ENCODE measurements at places on chromosomes 6 and 20.

- no peak for DNase-seq
Observed at GRCh38 chr20:17452441-17452840, 78.7 kb downstream of the BFSP1 start.

GRCh38 chr6:144840619-144841018 is 555.5 kb downstream of the UTRN start:
- no peak for DNase-seq

GRCh38 chr6:109321752-109322151 is 60.5 kb downstream of the CD164 start:
- DNase-seq, result no peak

DNA sequence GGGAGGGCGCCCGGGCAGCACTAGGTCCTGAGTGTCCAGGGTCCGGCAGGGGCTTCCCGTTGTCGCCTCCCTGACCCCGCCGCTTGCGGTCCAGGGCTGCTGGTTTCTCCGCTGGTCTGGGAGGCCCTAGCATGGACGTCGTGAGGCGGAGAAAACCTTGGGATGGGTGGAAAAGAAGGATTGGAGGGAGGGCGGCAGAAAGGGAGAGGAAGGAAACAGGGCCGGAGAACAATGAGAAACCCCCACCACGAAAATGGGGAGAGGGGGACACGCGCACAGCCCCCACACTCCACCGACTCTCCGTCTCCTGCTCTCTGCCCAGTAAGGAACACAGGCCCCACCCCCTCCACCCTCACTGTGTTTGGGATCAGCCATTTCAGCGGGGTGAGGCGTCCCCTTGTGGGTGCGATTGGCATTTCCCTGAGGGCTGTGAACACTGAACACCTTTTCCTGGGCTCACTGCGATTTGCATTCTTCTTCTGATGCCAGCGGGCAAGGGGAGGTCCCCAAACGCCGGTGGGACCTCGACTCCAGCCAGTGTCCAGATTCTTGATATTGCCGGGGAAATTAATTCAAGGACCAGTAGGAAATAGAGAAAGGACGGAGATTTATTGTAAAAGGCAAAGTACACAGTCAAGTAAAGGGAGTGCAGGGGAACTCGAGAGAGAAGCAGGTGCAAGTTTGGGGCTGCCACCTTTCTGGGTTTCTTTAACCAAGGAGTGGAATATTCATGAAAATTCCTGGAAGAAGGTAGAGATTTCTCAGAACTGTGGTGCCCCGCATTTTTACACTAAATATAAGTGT is 3.3 kb upstream of the RAET1G start:
- DNase-seq, result peak; percentile 62

DNA sequence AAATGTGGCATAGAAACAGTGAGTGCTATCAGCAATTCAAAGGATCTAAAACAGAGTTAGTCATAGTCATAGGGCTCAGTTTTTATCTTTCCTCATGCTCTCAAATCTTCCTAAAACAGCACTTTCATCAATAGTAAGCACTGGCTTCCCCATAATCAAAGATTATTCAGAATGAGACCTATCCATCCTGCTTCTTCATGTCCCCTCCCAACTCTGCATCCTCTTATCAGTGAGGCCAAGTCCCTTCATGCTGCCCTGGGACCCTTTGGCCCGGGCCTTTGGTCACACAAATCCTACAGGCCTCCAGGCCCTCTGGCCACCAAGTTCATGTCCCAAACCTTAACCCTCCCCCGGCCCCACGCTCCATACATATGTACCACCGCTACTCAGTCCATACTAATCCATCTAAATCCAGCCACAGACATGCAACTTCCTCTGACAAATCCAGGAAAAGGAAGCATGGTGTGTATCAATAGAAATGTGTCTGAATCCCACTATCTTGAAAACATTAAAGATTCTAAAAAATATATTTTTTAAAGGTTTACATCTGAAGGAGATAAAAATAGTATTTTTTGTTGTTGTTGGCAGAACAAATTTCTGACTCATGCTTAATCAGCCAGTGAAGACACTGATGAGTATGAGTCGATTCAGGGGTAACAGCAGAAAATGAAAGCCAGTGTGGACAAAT is 143.5 kb downstream of the PDE7B start:
- DNase-seq, result no peak

DNA sequence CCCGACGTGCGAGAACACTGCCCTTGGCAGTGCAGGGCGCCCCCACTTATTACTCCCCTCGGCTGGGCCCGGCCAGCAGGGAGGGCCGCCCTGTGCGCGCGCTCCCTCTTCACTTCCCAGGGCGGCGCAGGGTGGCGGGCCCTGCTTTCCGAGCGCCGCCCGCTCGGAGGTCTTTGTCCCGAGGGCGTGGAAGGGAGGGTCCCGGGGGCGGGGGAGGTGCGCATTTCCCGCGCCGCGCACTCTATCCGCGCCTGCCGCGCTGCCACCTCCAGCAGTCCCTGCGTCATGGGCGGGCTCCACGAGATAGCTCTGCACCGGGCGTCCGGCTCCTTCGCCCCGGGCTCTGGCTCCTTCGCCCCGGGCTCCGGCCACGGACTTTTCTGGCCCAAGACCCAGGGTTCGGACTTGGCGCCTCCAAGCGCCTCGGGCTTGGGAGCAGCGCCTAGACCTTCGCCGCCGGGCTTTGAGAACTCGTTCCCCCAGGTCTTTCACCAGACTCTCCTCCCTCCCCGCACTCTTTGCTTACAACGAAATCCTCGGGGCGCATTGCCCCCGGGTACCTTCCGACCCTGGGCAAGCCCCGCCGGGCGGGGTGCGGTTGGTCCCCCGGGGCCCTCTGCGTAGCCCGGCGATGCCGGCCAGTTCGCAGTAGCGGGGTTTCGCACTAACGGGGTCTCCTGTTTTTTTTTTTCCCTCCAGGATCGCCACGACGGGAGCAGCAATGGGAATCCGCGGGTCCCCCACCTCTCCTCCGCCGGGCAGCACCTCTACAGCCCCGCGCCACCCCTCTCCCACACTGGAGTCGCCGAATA is 1.6 kb downstream of the TFAP2C start:
- no peak for DNase-seq

DNA sequence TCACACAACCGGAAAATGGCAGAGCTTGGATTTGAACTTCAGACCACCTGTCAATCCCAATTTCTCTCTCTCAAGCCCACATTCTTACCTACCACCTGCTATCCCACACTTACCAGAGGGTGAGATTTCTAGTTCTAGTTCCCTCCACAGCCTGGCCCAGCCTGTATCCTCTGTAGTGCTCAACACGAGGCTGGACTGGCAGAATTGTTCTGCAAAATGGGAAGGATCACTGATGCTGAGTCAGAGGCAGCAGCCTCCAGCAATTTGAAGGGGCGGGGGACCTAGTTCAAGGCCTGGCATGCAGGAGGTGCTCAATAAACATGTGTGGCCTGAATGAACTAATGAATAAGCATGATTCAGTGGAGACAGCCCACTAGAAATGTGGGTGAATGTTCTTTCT is 53.6 kb upstream of the TTPAL start:
- no peak for DNase-seq

DNA sequence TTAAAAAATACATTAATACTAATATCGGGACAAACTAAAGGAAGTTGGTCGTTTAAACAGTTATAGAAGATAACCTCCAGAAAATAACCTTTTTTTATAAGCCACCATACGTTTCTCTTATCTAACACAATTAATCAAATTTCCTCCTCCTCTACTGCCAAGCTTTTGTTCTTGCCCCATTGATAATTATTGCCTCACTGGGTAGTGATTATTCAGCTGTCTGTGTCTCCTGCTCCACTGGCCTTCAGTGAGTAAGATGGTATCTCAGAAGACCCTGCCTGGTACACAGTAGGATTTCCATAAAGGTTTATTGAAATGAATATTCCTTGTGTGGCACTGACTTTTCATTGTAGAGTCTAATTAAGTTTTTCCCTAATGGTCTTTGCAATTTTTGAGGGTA is 165.5 kb upstream of the SCGN start:
- no peak for DNase-seq

DNA sequence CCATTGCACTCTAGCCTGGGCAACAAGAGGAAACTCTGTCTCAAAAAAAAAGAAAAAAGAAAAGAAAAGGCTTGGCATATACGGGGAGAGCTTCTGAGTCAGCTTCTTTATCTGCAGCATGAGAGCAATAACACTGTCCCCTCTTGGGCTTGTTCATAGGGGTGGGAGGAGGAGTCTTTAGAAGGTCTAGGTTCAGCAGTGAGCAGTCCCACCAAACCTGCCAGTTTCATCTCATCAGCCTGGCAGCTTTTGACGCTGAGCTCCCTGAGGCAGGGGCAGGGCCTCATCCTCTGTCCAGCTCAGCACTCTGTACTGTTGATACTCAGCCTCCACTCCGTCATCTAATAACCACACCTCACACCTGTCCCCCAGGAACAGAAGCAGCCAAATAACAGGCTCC is 5.6 kb upstream of the C6orf132 start:
- no peak for DNase-seq

DNA sequence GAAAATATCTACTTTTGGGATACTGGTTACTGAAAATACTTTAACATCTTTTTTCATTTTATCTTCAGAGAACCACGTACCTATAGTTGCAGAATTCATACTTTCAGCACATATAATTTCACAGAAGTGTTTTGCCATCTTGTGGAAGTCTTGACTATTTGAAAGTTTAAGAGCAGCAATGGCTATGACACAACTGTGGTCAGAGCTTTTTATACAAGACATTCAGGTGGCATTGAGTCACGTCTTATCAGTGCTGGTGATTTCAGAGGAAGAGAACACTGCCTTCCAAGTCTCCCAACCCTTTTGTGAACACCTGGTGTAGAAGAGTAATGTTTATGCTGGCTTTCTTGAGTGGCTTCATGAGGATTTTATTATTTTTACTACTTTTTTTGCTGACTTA is 171.6 kb downstream of the ARID1B start:
- no peak for DNase-seq

DNA sequence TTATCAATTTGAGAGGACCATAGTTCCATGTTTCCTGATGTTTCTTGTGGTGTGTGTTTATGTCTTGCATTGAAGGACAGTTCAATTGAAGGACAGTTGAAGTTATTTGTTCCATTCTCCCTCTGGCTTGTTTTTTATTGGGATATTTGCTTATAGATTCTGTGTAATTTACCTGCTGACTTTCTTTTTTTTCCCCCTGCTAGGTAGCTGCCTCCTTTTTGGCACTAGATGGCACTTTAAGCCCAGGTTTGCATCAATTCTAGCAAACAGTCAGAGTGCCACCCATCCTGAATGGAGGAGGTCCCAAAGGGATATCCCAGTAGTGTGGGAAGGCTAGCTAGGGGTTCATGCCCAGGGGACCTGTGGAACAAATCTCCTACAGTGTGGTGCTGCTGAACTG is 78.1 kb downstream of the CFAP61 start:
- no peak for DNase-seq

GRCh38 chr6:80523531-80523997 is 417.1 kb downstream of the BCKDHB start:
- no peak for DNase-seq

GRCh38 chr20:49579874-49580812 is 12.2 kb upstream of the PTGIS start:
- DNase-seq, result no peak

DNA sequence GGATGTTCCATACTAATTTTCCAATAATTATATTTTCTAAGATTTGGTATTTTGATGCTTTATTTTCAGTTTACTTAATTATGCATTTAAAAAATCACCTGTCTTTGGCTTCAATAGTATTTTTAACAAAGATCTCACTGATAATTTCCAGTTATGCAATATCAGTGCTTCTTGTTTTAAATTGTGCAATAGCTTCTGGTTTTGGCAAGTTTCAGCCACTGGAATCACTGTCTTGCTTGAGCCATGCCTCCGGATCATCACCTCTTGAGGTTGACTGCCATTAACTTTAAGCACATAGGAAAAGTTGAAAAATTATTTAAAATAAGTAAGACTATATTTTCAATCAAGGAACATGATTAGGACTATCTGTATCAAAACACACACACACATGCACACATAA is 1242.1 kb downstream of the HACE1 start:
- no peak for DNase-seq

DNA sequence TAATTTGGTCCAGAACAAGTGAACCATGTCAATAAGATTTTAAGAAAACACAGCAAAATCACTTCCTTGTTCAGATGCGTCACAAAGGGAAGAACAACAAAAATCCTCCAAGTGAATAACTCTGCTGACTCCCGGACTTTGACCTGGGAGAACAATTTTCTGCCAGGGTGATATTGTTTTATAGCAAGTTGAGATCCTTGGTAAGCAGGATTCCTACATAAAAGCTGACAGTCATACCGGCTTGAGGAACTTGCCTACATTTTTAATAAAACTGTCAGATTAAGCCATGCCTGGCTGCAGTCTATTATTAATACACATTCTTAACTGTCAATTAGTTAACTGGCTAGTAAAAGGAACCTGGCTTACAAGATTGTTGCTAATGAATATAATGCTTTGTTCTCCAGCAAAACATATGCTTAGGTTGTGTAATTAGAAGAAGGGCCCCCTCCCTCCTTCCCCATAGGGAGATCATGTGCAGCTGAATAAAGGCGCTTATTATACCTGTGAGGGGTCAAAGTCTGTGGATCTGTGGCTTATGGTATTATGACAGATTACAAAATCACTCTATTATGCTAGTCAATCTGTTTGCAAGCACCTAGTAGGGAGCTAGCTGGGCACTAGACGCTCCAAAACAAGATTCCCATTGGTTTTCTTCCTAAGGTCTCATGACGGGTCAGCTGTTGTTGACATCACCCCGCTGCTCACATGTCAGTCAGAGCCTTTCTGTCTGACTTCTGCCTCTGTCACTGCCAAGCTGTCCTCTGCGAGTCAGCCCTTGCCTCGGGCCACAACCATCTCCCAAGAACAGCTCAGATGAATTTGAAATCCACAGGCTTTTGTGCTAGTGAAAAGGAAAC is 44.6 kb upstream of the SEC63 start:
- no peak for DNase-seq

GRCh38 chr6:2416128-2416712 is 170.8 kb upstream of the GMDS start:
- no peak for DNase-seq

DNA sequence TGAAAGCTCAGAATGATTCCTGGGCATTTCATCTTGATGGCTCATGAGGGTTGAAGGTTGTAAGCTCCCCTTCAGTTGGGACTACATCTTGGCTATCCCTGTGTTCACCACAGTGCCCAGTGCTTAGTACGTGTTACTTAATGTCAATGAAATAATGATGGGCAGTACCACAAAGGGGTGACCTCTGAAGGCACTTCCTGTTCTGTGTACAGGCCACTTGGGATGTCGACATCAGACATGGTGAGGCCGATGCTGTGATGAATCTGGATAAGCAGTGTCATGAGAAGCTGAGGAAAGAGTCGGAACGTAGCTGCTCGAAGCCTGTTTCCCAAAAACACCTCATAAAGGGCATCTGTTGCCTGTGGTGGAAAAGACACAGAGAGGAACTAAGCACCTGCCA is 27.6 kb upstream of the RBL1 start:
- no peak for DNase-seq

DNA sequence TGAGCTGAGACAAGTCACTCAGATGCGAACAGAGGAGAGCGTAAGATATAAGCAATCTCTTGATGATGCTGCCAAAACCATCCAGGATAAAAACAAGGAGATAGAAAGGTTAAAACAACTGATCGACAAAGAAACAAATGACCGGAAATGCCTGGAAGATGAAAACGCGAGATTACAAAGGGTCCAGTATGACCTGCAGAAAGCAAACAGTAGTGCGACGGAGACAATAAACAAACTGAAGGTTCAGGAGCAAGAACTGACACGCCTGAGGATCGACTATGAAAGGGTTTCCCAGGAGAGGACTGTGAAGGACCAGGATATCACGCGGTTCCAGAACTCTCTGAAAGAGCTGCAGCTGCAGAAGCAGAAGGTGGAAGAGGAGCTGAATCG is 9.5 kb upstream of the SNRNP48 start:
- no peak for DNase-seq

Measured in stimulated activated CD4-positive, alpha-beta T cell treated with anti-CD3 and anti-CD28 coated beads, Interleukin-12 subunit alpha, Interleukin-12 subunit beta, amount 100 ng/mL, for 24 hours (primary cell).